ENCODE measurements at places on chromosomes 2 and 18.

- no peak for DNase-seq
Observed at GRCh38 chr2:27264753-27265535, 2.1 kb upstream of the SLC30A3 start.

GRCh38 chr2:179764710-179765109 lies 96.7 kb downstream of the ZNF385B start:
- no peak for DNase-seq

GRCh38 chr2:127563458-127564428 lies 28.3 kb downstream of the MYO7B start:
- DNase-seq = no peak

- DNase-seq = no peak
Observed at GRCh38 chr2:40367652-40368051, 84.2 kb downstream of the SLC8A1 start.

DNA sequence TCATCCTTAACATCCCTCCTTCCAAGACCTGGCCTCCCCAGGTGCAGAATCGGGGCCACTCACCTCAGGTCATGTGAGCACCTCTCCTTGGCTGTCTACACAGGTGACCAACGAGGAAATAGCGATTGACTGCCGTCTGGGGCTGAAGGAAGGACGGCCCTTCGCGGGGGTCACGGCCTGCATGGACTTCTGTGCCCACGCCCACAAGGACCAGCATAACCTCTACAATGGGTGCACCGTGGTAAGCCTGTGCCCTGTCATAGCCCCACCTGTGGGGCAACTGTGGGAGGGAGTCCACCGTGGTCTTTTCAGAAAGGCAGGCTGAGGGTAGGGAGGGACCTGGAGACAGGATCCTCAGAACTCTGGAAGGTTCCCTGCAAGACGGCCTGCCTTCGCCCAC lies 54.3 kb downstream of the BOLA3 start:
- DNase-seq = no peak

GRCh38 chr2:127810156-127810618 lies 784 bp downstream of the WDR33 start:
- peak; percentile 14 for DNase-seq

DNA sequence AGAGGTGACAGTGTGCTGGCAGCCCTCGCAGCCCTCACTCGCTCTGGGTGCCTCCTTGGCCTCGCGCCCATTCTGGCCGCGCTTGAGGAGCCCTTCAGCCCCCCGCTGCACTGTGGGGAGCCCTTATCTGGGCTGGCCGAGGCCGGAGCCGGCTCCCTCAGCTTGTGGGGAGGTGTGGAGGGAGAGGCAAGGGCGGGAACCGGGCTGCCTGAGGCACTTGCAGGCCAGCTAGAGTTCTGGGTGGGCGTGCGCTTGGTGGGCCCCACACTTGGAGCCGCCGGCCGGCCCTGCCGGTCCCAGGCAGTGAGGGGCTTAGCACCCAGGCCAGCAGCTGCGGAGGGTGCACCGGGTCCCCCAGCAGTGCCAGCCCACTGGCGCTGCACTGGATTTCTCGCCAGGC lies 1480.9 kb upstream of the SLC39A10 start:
- DNase-seq = no peak

GRCh38 chr2:168030862-168031624 lies 216.4 kb downstream of the STK39 start:
- DNase-seq = no peak

GRCh38 chr2:85994421-85994777 lies 105.6 kb upstream of the ST3GAL5 start:
- DNase-seq = no peak

GRCh38 chr2:95005726-95006125 lies 19.8 kb upstream of the MAL start:
- no peak for DNase-seq

GRCh38 chr2:195683174-195683573 lies 26.1 kb downstream of the SLC39A10 start:
- DNase-seq = no peak

- DNase-seq = no peak
Observed at GRCh38 chr2:211367293-211367692, 810.9 kb downstream of the CPS1 start.

- no peak for DNase-seq
Observed at GRCh38 chr2:236123716-236124115, 44.5 kb downstream of the GBX2 start.

GRCh38 chr18:76466410-76466991 lies 28.5 kb downstream of the ZNF516 start:
- no peak for DNase-seq

DNA sequence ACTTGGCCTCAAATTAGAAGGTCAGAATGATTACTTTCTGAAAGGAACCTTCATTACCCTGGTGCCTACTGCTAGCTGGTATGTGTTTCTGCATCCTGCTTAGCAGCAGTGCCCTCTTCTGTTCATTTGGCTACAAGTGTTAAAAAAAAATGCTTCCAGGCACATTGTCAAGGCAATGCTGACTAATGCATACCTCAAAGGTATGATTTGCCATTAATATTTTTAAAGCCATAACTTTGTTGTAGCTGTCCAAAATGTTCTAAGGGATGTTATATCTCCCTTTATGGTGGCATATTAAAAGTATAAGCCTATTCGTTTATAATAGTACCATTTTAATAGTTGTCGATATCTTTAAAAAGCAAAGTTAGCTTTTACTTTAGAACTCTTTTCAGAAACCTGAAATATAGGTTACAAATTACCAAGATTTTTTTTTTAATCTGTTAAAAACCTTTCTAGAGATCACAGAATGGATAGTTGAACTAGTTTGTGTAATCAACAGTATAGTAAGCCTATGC lies 52.0 kb upstream of the FAM171B start:
- peak; percentile 8 for DNase-seq

- no peak for DNase-seq
Observed at GRCh38 chr2:137237055-137237454, 471.7 kb downstream of the THSD7B start.

- DNase-seq = no peak
Observed at GRCh38 chr2:19802086-19802841, 99.5 kb downstream of the TTC32 start.

DNA sequence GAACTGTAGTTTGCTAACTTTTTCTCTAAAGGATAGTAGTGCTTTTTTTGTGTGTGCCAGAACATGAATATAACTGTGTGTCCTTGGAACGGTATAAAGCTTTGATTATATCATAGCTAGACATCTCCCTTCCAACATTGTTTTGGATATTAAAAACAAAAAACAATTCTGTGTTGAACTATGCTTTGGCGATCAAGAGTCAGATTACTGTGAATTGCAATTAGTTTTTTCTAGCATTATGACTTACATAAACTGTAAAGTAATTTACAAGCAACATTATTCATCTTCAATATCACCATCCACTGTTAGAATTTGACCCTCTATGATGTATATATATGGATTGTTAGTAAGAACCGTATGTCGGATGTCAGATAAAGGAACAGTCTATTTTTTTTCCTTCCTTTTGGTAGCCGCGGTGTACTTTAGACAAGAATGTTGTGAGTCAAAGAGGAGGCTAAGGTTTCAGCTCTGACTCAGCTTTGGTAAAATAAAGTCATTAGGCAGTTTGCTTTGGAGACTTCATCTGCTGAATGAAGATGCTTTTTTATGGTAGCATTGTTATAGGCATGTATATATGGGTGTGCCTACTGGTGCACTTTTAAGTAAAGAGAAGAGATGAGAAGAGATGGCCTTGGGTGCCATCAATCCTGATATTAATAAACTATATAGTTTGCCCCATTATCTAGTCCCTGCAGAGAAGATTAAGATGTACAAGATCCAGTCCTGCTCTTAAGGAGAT lies 76.4 kb downstream of the LTBP1 start:
- no peak for DNase-seq

DNA sequence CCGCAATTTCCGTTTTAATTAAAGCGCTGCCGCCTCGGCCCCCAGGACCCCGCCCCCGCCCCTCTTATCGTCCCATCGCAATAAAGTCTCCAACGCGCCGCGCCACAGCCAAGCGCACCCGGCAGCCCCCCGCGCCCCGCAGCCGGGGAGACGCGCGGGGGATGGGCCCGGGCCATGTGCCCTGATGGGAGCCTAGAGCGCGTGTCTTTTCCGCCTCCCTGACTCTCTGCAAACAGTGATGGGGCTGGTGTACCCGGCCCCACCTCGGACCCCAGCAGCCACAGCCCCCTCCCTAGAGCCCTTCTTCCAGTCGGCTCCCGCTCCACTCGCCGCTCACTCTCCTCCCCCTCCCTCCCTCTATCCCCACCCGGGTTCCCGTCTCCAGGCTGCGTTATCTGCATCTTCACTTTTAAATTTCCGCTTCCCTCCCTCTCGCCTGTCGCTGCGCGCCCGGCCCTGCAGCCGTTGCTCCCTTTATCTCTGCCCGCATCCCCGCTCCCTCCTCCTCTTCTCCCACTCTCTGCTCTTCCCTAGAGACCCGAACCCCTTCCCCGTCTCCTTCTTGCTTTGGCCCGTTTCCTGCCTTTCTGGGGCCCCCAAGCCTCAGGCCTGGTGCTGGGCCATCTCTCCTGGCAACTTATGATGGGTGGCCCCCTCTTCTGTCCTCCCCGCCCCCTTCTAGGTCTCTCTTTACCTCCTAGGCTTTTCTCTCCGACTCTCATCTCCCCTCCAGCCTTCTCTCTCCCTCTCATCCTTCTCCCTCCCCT lies 524 bp upstream of the FEV start:
- no peak for DNase-seq
